ENCODE measurements at places on chromosomes 12 and 14.

- no peak for DNase-seq
- no peaks in the 10 kb centered on the region for H3K27me3 ChIP-seq
- no peaks in the 10 kb centered on the region for H3K36me3 ChIP-seq
- no peak overlapping the region for H3K27ac ChIP-seq
Observed at GRCh38 chr14:30798516-30798915, 75.8 kb upstream of the COCH start.

DNA sequence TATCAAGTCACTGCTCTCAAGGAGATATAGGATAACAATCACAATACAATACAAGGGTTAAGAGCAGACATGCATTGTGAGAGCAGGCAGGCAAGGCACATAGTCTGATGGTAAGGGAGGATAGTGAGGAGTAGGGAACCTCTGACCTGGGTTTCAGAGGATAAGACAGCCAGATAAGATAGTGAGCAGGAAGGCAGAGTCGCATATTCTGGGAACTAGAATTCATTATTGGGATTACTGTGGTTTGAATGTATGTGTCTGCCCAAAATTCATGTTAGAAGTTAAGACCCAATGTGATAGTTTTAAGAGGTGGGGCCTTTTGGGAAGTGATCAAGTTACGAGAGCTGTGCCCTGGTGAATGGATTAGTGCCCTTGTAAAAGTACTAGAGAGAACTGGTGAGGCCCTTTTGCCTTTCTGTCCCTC, 14.4 kb upstream of the ATF1 start:
- H3K27ac ChIP-seq = no peak overlapping the region
- H3K36me3 ChIP-seq = peaks cover 18% of the 10 kb centered on the region
- no peak for DNase-seq
- no peaks in the 10 kb centered on the region for H3K4me1 ChIP-seq
- H3K27me3 ChIP-seq = no peaks in the 10 kb centered on the region

GRCh38 chr12:23472329-23472971, 477.0 kb downstream of the SOX5 start:
- H3K4me3 ChIP-seq = no peak overlapping the region
- DNase-seq = no peak
- no peaks in the 10 kb centered on the region for H3K27me3 ChIP-seq
- no peak overlapping the region for H3K27ac ChIP-seq
- no peaks in the 10 kb centered on the region for H3K36me3 ChIP-seq
- H3K4me1 ChIP-seq = no peaks in the 10 kb centered on the region

DNA sequence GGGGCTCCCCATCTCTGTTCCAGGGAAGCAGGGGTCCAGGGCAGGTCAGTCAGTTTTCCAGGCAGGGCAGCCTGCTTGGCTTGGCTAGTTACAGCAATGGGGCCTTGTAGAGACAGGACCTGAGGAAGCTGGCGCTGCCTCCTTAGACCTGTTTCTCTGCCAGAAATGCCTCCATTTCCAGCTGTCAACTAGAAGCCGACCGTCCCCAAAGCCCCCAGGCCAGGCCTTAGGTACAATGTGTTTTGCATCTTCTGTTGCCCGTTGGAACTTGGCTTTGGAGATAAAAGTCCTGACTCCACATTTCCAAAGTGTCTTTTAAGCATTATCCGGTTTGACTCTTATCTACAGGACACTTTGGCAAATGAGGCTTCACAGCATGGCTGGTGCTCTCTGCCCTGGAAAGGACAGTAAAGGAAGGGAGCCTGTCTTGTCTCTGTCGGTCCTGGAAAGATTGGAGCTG, 42.6 kb downstream of the KRT80 start:
- DNase-seq = no peak
- peaks cover 64% of the 10 kb centered on the region for H3K4me1 ChIP-seq
- H3K36me3 ChIP-seq = no peaks in the 10 kb centered on the region
- no peak overlapping the region for H3K4me3 ChIP-seq
